Calu3 (cell line): ENCODE measurements at places on chromosomes 5 and 9. TPM values are rescaled to one million over a fixed set of nuclear protein-coding genes. Genes with fewer than 3 reads are reported as not detected.

DNA sequence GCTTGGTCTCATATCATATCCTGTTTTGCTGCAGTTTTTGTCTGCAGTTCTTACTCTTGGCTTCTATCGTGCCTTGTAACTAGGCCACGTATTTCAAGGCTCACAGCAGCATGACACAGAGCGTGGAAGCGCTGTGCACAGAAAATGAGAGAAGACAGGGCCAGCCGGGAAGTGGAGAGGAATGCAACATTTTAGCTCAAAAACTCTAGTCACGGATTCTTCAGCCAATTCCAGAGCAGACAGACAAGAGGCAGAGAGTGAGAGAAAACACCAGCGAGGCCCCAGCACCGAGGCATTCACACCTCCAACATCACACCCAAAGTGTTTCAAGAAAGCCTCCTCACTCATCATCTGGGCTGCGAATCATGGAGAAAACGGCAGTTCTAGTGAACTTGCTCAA lies 160.8 kb downstream of the DNAH5 start:
- H3K27me3 ChIP-seq: no peaks in the 10 kb centered on the region
- no peaks in the 10 kb centered on the region for H3K36me3 ChIP-seq
- no peak overlapping the region for H3K4me3 ChIP-seq
- DNase-seq: no peak

GRCh38 chr5:121962958-121963357 lies 1.2 kb downstream of the SRFBP1 start:
- no peak for DNase-seq
- no peaks in the 10 kb centered on the region for H3K27me3 ChIP-seq
- H3K27ac ChIP-seq: peak overlapping the region; percentile 95
- peaks cover 24% of the 10 kb centered on the region for H3K4me1 ChIP-seq
- H3K36me3 ChIP-seq: peaks cover 20% of the 10 kb centered on the region

DNA sequence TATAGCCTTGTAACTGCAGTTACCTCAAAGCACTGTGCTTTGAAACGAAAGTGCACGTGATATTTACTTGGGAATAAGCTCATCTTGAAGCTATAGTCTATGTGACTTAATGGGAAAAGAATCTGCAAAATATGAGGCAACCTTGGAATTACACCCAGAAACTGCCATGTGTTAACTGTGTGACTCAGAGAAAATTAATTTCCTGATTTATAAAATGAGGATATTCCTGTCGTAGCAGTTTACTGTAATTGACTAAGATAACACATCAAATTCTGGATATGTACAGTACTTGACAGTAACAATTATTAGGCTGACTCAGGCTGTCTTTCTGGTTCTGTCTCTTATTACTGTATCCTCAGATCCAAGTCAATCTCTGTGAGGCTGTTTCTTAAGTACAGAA lies 1079.9 kb upstream of the ACO1 start:
- H3K4me1 ChIP-seq: no peaks in the 10 kb centered on the region
- no peaks in the 10 kb centered on the region for H3K36me3 ChIP-seq
- no peak overlapping the region for H3K4me3 ChIP-seq
- DNase-seq: no peak
- no peaks in the 10 kb centered on the region for H3K27me3 ChIP-seq

- no peaks in the 10 kb centered on the region for H3K36me3 ChIP-seq
- H3K4me1 ChIP-seq: peaks cover 9% of the 10 kb centered on the region
- peaks cover 96% of the 10 kb centered on the region for H3K27me3 ChIP-seq
- no peak overlapping the region for H3K27ac ChIP-seq
These were observed 3.2 kb upstream of the SMIM23 start for GRCh38 chr5:171782332-171782966.

DNA sequence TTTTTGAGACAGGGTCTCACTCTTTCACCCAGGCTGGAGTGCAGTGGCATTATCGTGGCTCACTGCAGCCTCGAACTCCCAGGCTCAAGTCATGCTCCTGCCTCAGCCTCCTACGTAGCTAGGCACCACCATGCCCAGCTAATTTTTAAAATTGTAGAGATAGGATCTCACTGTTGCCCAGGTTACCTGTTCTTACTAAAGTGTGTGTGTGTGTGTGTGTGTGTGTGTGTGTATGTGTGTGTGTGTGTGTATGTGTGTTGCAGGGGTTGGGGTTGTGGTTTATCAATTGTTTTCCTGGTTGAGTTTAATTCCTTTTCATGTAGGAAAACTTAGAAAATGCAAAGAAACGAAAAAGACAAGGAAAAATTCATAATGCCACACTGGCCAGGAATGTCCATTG lies 21.8 kb downstream of the RNF44 start:
- H3K4me1 ChIP-seq: peaks cover 8% of the 10 kb centered on the region
- DNase-seq: no peak
- H3K36me3 ChIP-seq: no peaks in the 10 kb centered on the region
- no peak overlapping the region for H3K27ac ChIP-seq

GRCh38 chr5:109921735-109922380 lies 232.1 kb downstream of the MAN2A1 start:
- H3K4me1 ChIP-seq: no peaks in the 10 kb centered on the region
- H3K36me3 ChIP-seq: no peaks in the 10 kb centered on the region
- DNase-seq: no peak
- H3K4me3 ChIP-seq: no peak overlapping the region
- no peaks in the 10 kb centered on the region for H3K27me3 ChIP-seq
- H3K27ac ChIP-seq: no peak overlapping the region

DNA sequence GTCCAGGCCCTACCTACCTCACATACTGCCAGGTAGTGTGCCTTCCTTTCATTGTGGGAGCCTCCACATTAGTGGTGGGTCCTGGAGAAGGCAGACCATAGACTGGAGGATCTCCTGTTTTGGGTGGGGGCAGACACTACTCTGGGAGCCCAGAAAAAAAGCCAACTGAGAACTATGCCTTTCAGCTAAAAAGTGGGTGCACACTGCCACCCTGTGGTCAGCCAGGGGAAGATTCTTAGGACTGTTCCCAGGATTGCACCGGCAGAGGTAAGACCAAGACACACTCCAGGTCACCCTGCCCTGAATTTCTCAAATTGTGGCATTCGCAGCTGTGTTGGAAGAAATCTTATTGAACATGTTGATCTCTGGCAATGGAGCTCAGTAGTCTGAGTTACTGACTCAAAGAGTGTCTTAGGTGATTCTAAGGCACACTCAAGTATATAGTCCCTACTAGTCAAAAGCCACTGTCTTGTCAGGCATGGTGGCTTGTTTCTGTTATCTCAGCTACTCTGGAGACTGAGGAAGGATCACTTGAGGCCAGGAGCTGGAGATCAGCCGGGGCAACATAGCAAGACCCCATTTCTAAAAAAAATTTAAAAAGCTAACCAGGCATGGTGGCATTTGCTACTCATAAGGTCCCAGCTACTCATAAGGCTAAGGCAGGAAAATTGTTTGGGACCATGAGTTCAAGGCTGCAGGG lies 3.6 kb downstream of the SIGMAR1 start:
- H3K36me3 ChIP-seq: peaks cover 16% of the 10 kb centered on the region
- peak; percentile 70 for DNase-seq
- no peak overlapping the region for H3K4me3 ChIP-seq
- H3K4me1 ChIP-seq: peaks cover 10% of the 10 kb centered on the region
- no peak overlapping the region for H3K27ac ChIP-seq

GRCh38 chr9:137436761-137437600 lies 4.2 kb downstream of the ENTPD8 start:
- peaks cover 6% of the 10 kb centered on the region for H3K4me1 ChIP-seq
- DNase-seq: no peak
- no peak overlapping the region for H3K27ac ChIP-seq
- peaks cover 13% of the 10 kb centered on the region for H3K36me3 ChIP-seq

DNA sequence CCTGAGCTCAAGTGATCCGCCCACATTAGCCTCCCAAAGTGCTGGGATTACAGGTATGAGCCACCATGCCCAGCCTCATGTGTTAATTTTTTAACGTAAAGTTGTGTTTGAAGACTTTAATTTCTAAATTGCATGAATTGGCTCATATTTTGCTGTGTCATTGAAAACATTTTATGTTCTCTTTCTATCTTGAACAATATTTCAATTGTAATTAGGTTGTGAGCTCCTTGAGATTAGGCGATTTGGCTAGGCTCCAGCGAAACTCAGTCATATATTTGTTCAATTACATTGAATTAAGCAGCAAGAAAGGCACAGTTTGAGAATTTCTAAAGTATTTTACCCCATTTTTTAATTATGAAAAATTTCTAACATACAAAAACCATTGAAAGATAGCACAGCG lies 34.0 kb downstream of the GAPVD1 start:
- H3K4me1 ChIP-seq: peaks cover 12% of the 10 kb centered on the region
- no peak overlapping the region for H3K27ac ChIP-seq
- H3K36me3 ChIP-seq: peaks cover 20% of the 10 kb centered on the region
- no peak overlapping the region for H3K4me3 ChIP-seq

- no peak for DNase-seq
- no peaks in the 10 kb centered on the region for H3K36me3 ChIP-seq
- H3K4me1 ChIP-seq: no peaks in the 10 kb centered on the region
- H3K27ac ChIP-seq: no peak overlapping the region
These were observed 11.5 kb downstream of the IGFBPL1 start for GRCh38 chr9:38412751-38413150.

DNA sequence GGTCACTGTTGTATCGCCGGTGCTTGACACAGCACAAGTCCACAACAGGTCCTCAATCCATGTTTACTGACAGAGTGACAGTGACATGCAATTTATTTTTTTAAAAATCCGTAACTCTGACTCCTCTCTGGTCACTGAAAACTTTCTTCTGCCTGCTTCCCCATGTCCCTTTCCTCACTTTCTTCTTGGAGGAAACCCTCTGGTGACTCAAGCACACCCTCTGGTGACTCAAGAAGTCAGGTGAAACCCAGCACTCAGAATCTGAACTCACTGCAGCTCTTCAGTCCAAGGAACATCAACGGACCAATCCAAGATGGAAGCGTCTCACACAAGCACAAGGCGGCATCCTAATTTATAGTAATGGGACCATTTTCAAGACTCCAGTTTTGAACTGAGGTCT lies 245.9 kb downstream of the FSTL4 start:
- no peak overlapping the region for H3K27ac ChIP-seq
- no peaks in the 10 kb centered on the region for H3K36me3 ChIP-seq
- no peak overlapping the region for H3K4me3 ChIP-seq
- no peaks in the 10 kb centered on the region for H3K4me1 ChIP-seq

GRCh38 chr9:107650321-107650720 lies 160.8 kb upstream of the KLF4 start:
- peaks cover under 1% of the 10 kb centered on the region for H3K4me1 ChIP-seq
- no peaks in the 10 kb centered on the region for H3K27me3 ChIP-seq
- no peak for DNase-seq
- no peak overlapping the region for H3K4me3 ChIP-seq
- H3K36me3 ChIP-seq: no peaks in the 10 kb centered on the region

- DNase-seq: no peak
- no peak overlapping the region for H3K27ac ChIP-seq
- H3K27me3 ChIP-seq: no peaks in the 10 kb centered on the region
- H3K36me3 ChIP-seq: no peaks in the 10 kb centered on the region
- no peak overlapping the region for H3K4me3 ChIP-seq
- no peaks in the 10 kb centered on the region for H3K4me1 ChIP-seq
These were observed 150.3 kb downstream of the UNC13B start for GRCh38 chr9:35311891-35312639.

DNA sequence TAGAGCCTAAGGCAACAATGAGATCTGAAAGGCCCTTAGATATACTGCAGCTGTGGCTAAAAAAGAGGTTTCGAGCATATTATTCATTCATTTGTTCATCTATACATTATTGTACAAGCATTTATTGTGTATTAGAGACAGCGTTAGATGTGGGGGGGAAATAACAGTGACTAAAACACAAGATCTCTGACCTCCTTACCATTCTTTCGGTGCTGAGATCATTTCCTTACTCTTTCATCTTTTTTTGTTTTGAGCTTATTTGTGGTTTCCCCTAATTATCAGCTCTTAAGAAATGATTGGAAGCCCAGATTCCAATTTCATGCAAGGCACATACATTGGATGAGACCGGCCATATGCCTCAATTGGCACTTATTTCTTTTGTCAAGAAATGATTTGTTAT lies 113.2 kb downstream of the SEC61B start:
- peaks cover 33% of the 10 kb centered on the region for H3K27me3 ChIP-seq
- H3K27ac ChIP-seq: no peak overlapping the region
- H3K4me3 ChIP-seq: no peak overlapping the region
- H3K4me1 ChIP-seq: no peaks in the 10 kb centered on the region
- H3K36me3 ChIP-seq: no peaks in the 10 kb centered on the region

The KCNIP1 gene
- total RNA-seq: not detected in 2 replicates

The LRRC19 gene
- 0.21 and 1.1 TPM in 2 replicates for total RNA-seq

The TMEM267 gene
- total RNA-seq: 19.0 and 23.4 TPM in 2 replicates

The ALDH7A1 gene
- total RNA-seq: 78.0 and 108 TPM in 2 replicates

The TMEM252 gene
- total RNA-seq: not detected in 2 replicates
